ENCODE measurements at places on chromosomes 5 and 9. TPM values are rescaled to one million over a fixed set of nuclear protein-coding genes. Genes with fewer than 3 reads are reported as not detected.

- DNase-seq = no peak
- H3K36me3 ChIP-seq = no peaks in the 10 kb centered on the region
- no peak overlapping the region for H3K4me3 ChIP-seq
- no peak overlapping the region for H3K27ac ChIP-seq
- H3K27me3 ChIP-seq = peaks cover 31% of the 10 kb centered on the region
Measured at GRCh38 chr5:136011414-136012001, 17.3 kb upstream of the TGFBI start.

- no peak overlapping the region for H3K4me3 ChIP-seq
- H3K27me3 ChIP-seq = peaks cover 64% of the 10 kb centered on the region
- peaks cover 6% of the 10 kb centered on the region for H3K36me3 ChIP-seq
Measured at GRCh38 chr9:127384016-127384730, 12.8 kb upstream of the SLC2A8 start.

IL5 gene
- total RNA-seq = not detected

CDKN2B-AS1 gene
- not detected for total RNA-seq

- peaks cover 9% of the 10 kb centered on the region for H3K27me3 ChIP-seq
- no peak overlapping the region for H3K4me3 ChIP-seq
- H3K27ac ChIP-seq = no peak overlapping the region
- DNase-seq = no peak
- H3K4me1 ChIP-seq = no peaks in the 10 kb centered on the region
Measured at GRCh38 chr9:71001780-71002386, 119.5 kb downstream of the TRPM3 start.

CCL19 gene
- total RNA-seq = not detected

DNA sequence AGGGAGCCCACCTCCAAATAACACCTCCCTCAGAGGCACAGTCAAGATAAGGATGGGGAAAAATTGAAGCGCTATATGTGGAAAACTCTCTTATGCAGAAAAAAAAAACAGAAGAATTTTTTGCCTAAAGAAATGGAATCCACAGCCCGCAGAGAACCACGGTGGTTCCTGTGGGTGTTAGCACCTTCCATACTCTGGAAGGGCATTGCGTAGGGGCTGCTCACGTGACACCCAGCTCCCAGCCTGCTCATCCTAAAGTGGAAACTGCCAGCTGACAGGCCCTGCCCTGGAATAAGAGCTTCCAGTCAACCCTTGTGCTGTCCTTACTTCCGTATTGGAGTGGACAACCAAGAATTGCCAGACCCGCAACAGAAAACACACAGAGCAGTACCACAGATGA lies 142.5 kb downstream of the FSTL4 start:
- H3K4me1 ChIP-seq = peaks cover 4% of the 10 kb centered on the region
- no peak overlapping the region for H3K4me3 ChIP-seq
- peaks cover 7% of the 10 kb centered on the region for H3K27me3 ChIP-seq
- no peaks in the 10 kb centered on the region for H3K36me3 ChIP-seq

GRCh38 chr9:32877103-32877502 lies 93.8 kb downstream of the TMEM215 start:
- H3K4me1 ChIP-seq = no peaks in the 10 kb centered on the region
- H3K27me3 ChIP-seq = peaks cover 2% of the 10 kb centered on the region
- H3K4me3 ChIP-seq = no peak overlapping the region
- H3K36me3 ChIP-seq = no peaks in the 10 kb centered on the region
- no peak overlapping the region for H3K27ac ChIP-seq

Data from naive thymus-derived CD8-positive, alpha-beta T cell (primary cell).